ENCODE measurements at places on chromosomes 1 and 21.
A peak's percentile ranks its signal among the peaks of the same experiment; 100 is the strongest.

GRCh38 chr1:14039582-14040430, 339.8 kb downstream of the PRDM2 start:
- DNase-seq: no peak

DNA sequence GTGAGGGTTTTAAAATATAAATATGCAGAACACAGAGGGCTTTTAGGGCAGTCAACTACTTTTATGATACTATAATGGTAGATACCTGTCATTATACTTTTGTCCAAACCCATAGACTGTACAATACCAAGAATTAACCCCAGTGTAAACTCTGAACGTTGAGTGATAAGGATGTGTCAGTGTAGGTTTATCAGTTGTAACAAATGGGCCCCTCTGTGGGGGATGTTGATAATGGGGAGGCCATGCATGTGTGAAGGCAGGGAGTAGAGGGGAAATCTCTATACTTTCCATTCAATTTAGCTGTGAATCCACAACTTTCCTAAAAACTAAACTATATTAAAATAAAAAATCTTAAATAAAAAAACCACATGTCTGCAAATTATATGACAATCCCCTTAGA, 193.5 kb upstream of the CAMK1G start:
- no peak for DNase-seq

DNA sequence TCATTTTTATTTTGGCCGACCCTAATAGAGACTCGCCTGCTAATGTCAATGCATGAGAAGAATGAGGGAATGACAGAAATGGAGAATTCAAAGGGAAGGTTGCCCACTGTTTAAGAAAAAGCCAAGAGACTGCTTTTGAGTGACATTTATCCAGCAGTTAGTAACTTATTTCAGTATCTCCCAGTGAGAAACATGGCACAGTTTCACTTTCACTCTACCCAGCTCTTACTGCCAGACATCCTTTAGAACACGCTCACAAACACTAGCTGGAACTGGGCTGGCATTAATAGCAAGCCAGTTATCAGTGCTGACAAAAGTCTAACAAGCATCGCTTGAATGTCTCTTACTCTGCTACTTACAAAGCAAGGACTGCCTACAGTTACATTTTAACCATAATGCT, 8.5 kb downstream of the GGPS1 start:
- DNase-seq: no peak

DNA sequence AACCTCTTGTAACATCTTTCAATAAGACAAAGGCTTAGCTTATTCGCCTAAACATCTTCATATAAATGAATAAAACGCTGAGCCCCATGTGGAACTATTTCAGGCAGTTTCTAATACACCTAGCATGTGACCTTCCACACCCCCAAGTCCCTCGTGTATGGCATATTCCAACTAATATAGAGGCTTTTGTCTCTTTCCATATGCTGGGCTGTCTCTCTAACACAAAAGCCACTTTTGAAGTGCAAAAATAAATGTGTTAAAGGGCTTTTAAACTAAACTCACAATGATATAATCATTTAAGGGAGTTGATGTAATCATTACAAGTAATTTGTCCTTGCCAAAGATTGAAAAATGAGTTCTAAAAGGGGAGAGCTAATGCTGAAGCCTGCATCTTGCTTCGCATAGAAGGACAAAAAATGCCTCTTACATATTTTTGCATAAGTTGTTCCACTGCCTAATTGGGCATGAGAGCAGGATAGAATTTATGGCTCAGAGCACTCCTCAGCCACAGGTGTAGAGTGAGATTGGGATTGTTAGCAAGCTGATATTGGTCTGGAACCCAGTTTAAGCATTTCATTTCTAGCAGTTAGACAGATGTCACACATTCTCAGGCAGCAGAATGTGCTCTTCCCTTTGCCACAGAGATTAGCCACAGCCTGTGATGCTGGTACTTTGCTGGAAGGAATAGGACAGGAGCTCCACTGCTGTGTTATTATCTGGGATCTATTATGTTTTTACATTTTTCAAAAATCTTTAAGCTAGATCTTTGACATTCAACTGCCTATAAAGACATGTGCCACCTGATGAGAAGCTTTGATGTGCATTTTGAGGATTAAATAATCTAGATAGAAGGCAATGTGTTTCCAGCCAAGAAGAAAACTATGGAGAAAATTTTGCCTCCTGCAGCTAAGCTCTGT, 1044.4 kb downstream of the ADGRL2 start:
- DNase-seq: no peak

- DNase-seq: no peak
Observed at GRCh38 chr1:44424747-44425146, 19.7 kb downstream of the RNF220 start.

GRCh38 chr1:70528590-70529333, 117.7 kb downstream of the CTH start:
- DNase-seq: no peak

- no peak for DNase-seq
Observed at GRCh38 chr1:205849619-205850355, at the start of gene PM20D1. PM20D1 (minus strand) TSS chr1:205850132; CDS start chr1:205850072, 60 bp downstream.

DNA sequence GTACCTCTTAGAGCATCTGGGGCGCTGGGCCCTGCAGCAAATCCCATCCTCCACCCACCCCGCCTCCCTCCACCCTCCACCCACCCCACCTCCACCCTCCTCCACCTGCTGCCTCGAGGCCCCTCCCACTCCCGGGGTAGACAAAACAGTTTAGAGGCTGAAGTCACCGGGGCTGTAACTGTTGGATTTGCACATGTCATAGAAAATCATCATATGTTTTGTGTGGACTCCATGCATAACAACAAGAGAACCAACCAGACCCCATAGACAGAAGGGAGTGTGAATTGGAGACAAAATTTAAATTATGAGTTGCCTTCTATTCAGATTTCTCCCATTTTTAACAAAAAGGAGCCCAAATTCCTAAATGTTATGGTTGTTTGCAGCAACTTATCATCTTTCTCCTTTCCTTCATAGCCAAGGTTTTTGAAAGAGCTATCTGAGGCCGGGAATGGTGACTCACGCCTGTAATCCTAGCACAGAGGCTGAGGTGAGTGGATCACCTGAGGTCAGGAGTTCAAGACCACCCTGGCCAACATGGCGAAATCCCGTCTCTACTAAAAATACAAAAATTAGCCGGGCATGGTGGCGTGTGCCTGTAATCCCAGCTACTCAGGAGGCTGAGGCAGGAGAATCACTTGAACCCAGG, 28.2 kb upstream of the LGALS8 start:
- peak; percentile 72 for DNase-seq

DNA sequence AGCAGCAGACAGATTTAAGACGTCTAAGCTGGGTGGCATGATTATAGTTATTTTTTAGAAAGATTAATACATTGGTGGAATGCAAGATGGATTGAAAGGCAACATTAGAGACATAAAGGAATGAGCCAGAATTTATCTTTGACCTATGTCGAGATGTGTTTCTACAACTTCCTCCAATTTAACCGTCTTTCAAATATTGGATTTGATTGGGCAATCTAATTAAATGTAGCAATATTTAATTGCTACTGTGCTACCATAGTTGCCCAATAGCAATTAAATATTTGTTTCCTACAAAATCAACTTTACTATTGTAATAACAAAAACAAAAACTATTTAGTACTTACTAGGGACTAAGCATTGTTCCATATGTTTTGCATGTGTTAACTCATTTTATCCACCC, 30.4 kb upstream of the CYP4A22 start:
- DNase-seq: no peak

GRCh38 chr1:199122532-199123311, 483.9 kb downstream of the PTPRC start:
- DNase-seq: no peak

DNA sequence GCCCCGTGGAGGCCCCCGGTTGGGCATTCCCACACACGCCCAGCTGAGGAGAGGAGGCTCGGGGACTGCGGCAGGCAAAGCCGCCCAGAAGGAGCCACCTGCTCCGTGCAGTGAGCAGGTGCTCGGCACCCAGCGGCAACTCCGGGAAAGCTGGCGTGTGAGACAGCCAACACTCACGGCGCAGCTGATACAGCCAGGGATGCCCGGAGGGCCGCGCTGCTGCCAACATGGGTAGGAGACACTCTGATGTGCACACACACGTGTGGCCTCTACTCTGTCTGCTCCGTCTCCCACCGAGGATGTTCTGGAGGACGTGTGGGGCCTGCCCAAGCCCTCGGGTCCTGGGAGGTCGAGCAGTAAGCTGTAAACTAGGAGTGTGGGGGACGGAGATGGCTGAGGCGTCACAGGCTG, 12.9 kb downstream of the MORN1 start:
- DNase-seq: peak; percentile 40

DNA sequence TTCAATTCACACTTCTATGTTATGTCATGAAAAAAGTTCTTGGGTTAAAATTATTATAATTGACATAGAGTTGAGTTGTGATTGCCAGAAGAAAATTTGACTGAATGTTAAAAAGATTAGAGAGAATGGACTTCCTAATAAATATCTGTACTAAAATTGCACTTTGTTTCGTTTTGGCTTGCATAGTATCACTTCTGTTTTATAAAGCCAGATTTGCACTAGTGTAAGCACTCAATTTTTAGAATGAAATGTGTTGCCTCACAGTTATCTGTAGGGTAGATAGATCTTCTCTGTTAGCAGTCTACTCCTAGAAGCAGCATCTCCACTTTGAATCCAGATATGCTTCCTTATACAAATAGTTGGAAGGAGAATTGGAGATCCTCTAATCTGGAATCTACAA, 95.2 kb upstream of the MPC2 start:
- DNase-seq: no peak

GRCh38 chr1:42949312-42950115, 9.2 kb downstream of the SLC2A1 start:
- DNase-seq: no peak

DNA sequence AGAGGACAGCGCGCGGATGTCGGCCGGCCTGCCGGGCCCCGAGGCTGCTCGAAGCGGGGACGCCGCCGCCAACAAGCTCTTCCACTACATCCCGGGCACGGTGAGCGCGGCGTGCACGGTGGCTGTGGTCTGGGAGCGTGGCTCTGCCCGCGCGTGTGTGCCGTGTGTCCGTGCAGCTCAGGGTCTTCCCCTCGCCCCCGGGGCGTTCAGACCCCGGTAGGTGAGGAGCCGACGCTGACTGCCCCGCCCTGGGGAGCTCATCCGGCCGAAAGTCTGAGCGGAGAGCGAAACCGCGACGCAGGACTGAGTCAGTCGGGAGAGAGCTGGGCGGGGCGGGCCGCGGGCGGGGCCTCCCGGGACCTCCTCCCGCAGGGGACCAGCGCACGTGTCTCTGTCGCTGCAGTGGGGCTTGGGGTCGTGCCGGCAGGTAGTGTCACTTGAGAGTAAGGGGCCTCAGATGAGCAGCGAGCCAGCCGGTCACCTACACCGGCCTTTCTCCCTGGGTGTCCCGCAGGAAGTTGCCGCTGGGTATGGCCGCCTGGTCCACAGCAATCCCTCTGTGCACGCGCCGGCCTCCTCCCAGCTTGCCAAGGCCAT, 520 bp downstream of the PLEKHN1 start:
- DNase-seq: no peak

DNA sequence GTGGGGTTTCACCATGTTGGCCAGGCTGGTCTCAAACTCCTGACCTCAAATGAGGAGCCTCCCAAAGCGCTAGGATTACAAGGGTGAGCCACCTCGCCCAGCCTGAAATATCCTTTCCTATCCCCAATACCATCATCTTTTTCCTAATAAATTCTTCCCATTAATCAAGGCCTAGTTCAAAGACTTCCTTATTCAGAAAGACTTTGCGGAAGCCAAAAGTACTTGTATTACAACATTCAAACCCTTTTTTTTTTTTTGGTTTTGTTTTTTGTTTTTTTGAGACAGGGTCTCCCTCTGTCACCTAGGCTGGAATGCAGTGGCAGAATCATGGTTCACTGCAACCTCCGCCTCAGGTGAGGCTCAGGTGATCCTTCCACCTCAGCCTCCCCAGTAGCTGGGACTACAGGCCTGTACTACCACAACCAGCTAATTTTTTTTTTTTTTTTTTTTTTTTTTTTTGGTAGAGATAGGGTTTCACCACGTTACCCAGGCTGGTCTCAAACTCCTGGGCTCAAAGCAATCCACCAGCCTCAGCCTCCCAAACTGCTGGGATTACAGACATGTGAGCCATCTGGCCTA, 7.6 kb downstream of the SLC19A2 start:
- no peak for DNase-seq

DNA sequence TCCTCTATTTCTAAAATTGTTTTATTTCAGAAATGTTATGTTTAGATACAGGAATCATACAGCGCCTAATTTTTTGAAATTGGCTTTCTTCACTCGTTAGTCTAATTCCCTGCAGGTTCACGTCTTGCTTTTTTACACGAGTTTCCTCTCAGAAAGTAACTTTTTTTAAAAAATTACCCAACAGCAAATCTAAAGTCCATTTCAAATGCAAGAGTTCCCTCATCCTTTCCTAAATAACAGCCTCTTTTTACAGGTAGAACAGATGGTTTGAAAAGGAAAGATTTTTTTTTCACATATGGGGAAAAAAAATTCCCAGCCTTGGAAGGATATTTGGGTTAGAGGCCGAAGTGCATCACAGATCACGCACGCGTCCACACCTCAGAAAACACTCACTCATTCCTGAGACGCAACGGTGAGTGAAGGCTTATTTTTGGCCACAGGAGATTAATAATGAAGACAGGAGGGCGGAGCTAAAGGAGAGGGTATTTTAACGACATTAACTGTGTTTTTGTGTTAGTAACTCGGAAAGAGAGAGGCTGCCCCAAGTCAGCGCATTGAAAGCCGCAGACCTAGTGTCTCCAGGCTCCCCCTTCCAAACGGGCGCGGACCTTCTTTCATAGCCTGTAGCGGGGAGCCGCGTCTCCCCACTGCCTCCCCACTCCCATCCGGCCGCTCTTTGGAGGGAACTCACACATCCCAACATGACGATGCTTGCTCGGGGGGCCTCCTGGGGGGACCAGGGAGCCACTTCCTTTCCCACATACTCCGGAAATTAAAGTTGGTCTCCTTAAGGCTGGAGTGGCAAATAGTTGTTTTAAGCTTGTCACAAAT, 969 bp upstream of the RIPK4 start:
- DNase-seq: no peak

GRCh38 chr1:41486371-41487125, 2.1 kb upstream of the EDN2 start:
- no peak for DNase-seq

- no peak for DNase-seq
Observed at GRCh38 chr21:41552254-41552653, 44.3 kb upstream of the TMPRSS2 start.

- no peak for DNase-seq
Observed at GRCh38 chr21:38544661-38545060, 46.4 kb upstream of the ERG start.

GRCh38 chr21:41953249-41953830, 478 bp downstream of the C2CD2 start:
- no peak for DNase-seq
